ENCODE measurements at places on chromosomes 12 and 14. TPM values are rescaled to one million over a fixed set of nuclear protein-coding genes. Genes with fewer than 3 reads are reported as not detected.

DNA sequence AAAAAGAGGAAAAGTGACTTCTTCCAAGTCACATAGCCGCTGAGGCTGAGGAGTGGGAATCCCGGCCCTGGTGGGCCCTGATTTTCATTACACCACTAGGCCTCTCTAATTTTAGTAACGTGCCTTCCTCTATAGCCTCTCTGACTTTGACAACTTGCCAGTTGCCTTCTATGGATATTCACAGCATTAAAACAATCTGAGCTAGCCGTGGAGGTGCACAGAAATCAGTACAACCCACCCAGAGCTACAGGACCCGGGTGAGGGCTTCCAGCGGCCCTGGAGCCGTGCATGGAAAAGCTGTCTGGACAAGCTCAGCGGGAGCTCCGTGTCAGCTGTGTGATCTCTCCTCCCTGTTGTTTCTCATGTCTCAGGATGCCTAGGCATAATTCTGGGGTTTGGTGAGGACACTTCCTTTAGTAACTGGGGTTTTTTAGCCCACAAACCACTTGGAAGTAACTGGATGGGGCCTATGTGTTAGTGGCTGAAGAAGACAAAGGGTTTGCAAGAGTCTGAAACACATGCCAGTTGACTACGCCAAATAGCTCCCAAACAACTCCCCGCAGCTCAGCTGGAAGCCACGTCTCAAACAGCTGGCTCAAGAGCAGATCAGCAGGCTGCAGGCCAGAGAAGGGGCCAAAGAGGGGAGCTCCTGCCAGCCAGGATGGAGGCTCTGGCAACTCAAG lies 53.0 kb downstream of the SSH1 start:
- DNase-seq: no peak

DNA sequence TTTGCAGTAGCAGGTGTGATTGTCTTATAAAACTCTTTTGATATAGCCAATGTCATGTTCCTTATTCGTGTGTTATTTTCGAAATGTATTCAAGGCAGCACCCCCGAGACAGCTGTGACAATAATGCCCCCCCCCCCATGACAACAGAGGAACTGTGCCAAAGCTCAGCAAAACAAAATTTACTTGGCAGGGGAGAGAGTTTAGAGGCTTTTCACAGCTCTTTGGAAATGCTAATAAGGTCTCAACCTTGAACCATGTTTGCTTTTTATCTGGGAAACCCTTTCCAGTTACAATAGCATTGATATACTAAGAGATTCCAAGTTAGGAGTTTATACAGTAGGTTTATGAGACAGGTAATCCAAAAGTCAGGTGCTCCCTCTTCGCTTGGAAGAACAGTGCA lies 56.4 kb upstream of the USP44 start:
- DNase-seq: no peak

DNA sequence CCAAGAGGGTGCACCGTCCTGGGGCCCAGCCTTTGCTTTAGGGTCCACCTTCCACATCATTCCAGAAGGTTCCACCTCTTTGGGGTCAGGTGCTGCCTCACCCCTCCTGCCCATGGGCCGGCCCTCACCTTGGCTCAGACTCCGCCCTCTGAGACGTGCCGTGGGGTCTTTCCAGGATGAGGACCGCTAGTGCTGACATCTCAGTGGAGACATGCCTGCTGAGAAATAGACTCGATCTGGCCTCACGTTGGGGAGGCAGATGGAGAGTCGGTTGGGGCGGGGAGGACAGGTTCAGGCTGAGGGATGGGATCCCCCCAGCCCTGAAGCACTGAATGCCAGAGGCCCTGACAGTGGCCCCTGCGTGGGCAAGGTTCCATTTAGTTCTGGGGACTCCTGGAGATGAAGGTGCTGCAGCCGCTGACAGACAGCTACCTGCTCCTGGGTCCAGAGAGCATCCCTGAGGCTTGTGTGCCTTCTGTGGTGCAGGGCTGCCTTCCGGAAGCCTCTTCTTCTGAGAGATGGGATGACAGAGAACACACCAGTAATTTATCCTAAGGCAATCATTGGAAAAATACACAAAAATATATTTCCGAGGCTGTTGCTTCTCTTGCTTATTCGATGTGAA lies 185.3 kb downstream of the KIF26A start:
- no peak for DNase-seq

- no peak for DNase-seq
Measured at GRCh38 chr14:72612041-72612440, 281.9 kb downstream of the DPF3 start.

DNA sequence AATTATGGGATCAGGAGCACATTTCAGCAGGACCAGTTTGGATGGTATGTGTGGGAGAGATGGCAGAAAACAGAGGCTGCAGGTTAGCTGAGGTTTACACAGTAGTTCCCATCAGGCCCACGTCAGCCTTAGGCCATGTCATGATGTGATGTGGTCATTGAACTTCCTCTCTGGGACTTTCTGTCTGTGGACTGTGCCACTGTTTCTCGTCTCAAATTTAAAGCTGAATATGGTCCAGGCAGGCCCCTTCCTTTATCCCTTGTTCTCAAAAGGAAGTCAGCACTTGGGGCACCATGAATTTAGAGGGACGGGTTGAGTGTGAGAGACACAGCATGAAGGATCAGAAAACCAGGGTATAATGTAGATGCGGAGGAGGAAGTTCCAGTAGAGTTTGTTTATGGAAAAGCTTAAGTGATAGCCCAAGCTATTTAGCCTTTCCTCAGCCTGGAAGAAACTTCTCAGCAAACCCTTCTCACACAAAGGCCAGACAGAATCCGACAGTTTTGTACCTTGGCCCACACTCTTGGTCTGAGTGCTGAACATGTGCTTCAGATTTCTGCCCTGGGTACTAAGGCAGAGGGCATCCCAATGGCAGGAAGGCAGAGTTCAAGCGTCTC lies 3.6 kb upstream of the IGFBP6 start:
- no peak for DNase-seq

The IGF1 gene
- 3.3 TPM for polyA plus RNA-seq

DNA sequence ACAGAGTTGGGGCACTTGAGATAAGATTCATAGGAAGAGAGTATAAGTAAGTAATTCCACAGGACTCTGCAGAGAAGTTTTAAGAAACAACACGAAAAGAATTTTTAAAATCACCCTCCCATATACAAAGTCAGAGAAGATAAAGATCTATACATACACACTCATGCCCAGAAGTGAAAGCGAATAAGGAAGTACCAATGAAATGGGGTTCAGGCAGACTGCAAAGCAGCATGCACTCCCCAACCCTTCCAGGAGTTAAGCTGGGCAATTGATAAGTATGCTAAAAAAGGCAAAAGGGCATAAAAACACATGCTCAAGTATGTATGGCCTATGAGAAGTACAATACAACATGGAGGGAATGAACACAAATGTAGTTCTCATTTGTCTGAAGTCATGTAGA lies 246.2 kb upstream of the GRIP1 start:
- no peak for DNase-seq

- DNase-seq: no peak
Measured at GRCh38 chr12:131716282-131716681, 5.4 kb downstream of the SFSWAP start.

DNA sequence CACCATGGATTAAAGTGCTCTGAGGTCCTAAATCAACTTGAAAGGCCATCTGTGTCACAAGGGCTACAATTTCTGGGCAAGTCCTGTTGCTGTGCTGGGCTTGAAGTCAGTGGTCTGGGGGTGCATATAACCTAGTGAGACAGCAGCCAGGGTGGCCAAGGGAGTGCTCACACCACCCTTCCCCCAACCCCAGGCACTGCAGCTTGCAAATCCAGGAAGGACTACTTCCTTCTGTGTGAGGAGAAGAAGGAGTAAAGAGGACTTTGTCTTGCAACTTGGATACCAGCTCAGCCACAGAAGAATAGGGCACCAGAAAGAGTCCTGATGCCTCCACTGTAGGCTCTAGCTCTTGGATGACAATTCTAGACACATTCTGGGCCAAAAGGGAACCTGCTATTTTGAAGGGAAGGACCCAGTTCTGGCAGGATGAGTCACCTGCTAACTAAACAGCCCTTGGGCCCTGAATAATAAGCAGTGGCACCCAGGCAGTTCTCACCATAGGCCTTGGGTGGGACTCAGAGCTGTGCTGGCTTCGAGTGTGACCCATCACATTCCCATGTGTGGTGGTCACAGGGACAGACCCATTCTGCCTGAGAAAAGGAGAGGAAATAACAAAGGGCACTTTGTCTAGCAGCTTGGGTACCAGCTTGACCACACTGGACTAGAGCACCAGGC lies 32.6 kb upstream of the DHRS7 start:
- DNase-seq: no peak

- no peak for DNase-seq
Measured at GRCh38 chr12:59873136-59873535, 277.3 kb downstream of the SLC16A7 start.

DNA sequence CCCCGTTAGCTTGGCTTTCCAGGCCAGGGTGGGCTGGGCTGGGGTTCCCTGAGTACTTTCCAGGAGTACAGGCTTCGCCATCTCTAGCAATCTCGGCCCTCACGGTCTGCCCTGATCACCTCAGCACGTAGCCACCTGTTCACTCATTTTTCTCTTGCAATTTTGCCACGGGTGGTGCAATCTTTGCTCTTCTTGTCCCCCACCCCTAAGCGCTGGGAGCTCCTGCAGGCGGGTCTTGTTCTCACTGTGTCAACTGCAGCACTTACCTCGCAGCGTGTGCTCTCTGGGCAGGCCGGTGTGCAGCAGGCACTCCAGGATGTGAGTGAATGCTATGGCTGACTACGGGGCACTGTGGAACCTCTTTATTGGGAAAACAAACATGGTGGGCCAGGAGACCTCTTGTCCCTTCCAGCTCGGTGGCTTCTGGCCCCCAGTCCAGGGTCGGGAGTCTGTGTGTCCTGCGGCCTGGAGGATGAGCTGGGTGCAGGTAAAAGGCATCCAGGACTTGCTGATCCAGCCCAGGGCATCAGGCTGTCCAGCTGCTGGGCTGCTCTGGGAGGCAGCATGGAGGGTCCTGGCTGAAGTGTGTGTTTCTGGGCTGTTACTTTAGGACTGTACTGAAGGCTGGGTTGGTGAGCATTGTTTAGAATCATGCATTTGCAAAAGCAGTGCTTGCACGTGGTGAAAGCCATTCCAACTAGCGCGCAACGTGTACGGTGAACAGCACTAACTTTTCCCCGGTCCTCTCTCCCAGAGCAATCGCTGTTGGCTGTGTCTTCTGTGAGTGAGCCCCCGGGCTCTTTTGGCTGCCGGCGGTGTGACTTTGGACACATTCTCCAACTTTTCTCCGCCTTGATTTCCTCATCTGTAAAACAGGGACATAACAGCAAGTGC lies 1.5 kb upstream of the ULK1 start:
- DNase-seq: no peak

GRCh38 chr12:25005376-25005775 lies 56.5 kb upstream of the BCAT1 start:
- no peak for DNase-seq
